ENCODE measurements at places on chromosomes 3 and 15. TPM values are rescaled to one million over a fixed set of nuclear protein-coding genes. Genes with fewer than 3 reads are reported as not detected.

Gene GPR149
- total RNA-seq: not detected

Gene TTC21A
- 5.6 TPM for total RNA-seq

Gene HGD
- total RNA-seq: not detected

Gene CPN2
- total RNA-seq: not detected

Gene LRRK1
- 16.4 TPM for total RNA-seq

Gene IGSF10
- total RNA-seq: 3.3 TPM

Gene GOLGB1
- 51.2 TPM for total RNA-seq

Gene DAZL
- not detected for total RNA-seq

Gene OCA2
- 12.0 TPM for total RNA-seq

Gene NANOGP8
- total RNA-seq: 1.5 TPM

Gene LSMEM2
- 0.62 TPM for total RNA-seq

Gene NCBP2
- total RNA-seq: 32.9 TPM

Gene PLA2G4F
- total RNA-seq: 167 TPM

Gene NR1I2
- total RNA-seq: not detected

Gene SQOR
- 39.3 TPM for total RNA-seq

Gene PP2D1
- not detected for total RNA-seq

Gene PTPN9
- total RNA-seq: 15.5 TPM

Gene MEIS2
- 12.9 TPM for total RNA-seq

Gene PARP15
- 0.29 TPM for total RNA-seq

Gene LIPH
- 16.8 TPM for total RNA-seq

Gene IL16
- total RNA-seq: 10.8 TPM

Gene DPPA4
- total RNA-seq: not detected

Gene CELF6
- total RNA-seq: 1.3 TPM

Measured in lower leg skin (tissue), 4 donors.